ENCODE measurements at places on chromosomes 4 and X. TPM values are rescaled to one million over a fixed set of nuclear protein-coding genes. Genes with fewer than 3 reads are reported as not detected.

Gene KIAA1210
- total RNA-seq, result not detected

GRCh38 chr4:165386328-165386727, 7.5 kb downstream of the CPE start:
- no peaks in the 10 kb centered on the region for H3K4me1 ChIP-seq
- no peaks in the 10 kb centered on the region for H3K27me3 ChIP-seq
- H3K4me3 ChIP-seq, result no peak overlapping the region
- no peak for DNase-seq

DNA sequence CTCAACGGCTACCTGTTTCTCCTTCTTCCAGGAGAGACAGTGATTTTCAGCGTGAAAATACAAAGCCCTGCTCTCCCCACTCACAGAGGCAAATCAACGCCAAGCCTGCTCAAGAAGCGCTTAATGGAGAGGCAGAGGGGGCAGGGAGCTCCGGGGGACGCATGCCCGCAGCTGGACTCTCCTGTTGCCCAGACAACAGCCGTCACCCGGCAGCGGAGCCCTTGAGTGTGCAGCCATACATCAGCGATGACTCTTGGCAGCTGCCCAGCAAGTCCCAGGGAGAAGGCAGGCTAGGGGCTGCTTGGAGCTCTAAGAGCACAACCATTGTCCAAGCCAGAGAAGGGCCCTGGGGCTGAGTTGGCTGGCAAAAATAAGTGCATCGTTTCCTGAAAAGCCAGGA, 71.0 kb upstream of the AFAP1 start:
- H3K27me3 ChIP-seq, result no peaks in the 10 kb centered on the region
- H3K36me3 ChIP-seq, result no peaks in the 10 kb centered on the region
- H3K4me1 ChIP-seq, result no peaks in the 10 kb centered on the region
- DNase-seq, result no peak
- H3K27ac ChIP-seq, result no peak overlapping the region
- H3K4me3 ChIP-seq, result no peak overlapping the region

Gene XK
- not detected for total RNA-seq

Gene GJB1
- not detected for total RNA-seq

DNA sequence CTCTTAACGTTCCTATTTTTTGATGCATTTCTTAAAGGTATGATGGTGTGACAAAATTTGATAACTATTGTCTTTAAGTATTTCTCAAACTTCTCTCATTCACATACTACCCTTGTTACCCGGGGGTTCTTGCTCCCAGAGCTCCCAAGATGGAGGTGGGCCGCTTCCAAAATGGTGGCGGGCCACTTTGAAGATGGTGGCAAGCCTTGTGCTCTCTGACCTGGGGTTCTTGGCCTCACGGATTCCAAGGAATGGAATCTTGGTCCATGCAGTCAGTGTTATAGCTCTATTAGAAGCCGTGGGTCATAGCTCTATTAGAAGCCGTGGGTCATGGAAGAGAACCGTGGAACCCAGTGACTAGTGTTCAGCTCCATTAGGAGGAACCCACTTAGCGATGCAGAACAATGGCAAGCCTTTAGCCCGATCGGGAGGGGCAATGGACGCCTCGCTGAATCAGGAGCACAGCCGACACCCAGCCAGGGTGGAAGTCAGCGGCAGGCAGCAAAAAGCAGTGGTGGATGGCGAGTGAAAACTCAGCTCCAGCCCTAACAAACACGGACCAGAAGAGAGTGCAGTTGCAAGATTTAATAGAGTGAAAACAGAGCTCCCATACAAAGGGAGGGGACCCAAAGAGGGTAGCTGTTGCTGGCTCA, 403.4 kb downstream of the MAPK10 start:
- no peak overlapping the region for H3K4me3 ChIP-seq
- no peak overlapping the region for H3K27ac ChIP-seq
- DNase-seq, result no peak
- peaks cover 2% of the 10 kb centered on the region for H3K36me3 ChIP-seq
- H3K27me3 ChIP-seq, result no peaks in the 10 kb centered on the region

- no peak for DNase-seq
- H3K36me3 ChIP-seq, result no peaks in the 10 kb centered on the region
- no peak overlapping the region for H3K4me3 ChIP-seq
- H3K27me3 ChIP-seq, result no peaks in the 10 kb centered on the region
Observed at GRCh38 chrX:36581030-36581429, 427.1 kb upstream of the FAM47C start.

Gene AKAP14
- not detected for total RNA-seq

GRCh38 chr4:143397887-143398286, 61.2 kb downstream of the GAB1 start:
- no peak overlapping the region for H3K4me3 ChIP-seq
- no peaks in the 10 kb centered on the region for H3K36me3 ChIP-seq
- DNase-seq, result peak; percentile 45
- no peaks in the 10 kb centered on the region for H3K27me3 ChIP-seq
- peak overlapping the region; percentile 17 for H3K27ac ChIP-seq

GRCh38 chr4:151158979-151159378, 59.6 kb downstream of the RPS3A start:
- no peak overlapping the region for H3K27ac ChIP-seq
- peaks cover 9% of the 10 kb centered on the region for H3K36me3 ChIP-seq
- no peaks in the 10 kb centered on the region for H3K27me3 ChIP-seq
- DNase-seq, result no peak

GRCh38 chr4:40845154-40845835, 95.5 kb downstream of the NSUN7 start:
- H3K4me3 ChIP-seq, result no peak overlapping the region
- H3K4me1 ChIP-seq, result peaks cover 12% of the 10 kb centered on the region
- DNase-seq, result peak; percentile 36
- H3K27me3 ChIP-seq, result no peaks in the 10 kb centered on the region
- H3K27ac ChIP-seq, result no peak overlapping the region

Gene ZNF157
- total RNA-seq, result not detected

- no peak overlapping the region for H3K4me3 ChIP-seq
- H3K27me3 ChIP-seq, result peaks cover 83% of the 10 kb centered on the region
- no peak overlapping the region for H3K27ac ChIP-seq
Observed at GRCh38 chr4:185019456-185020292, 1.4 kb downstream of the HELT start.

DNA sequence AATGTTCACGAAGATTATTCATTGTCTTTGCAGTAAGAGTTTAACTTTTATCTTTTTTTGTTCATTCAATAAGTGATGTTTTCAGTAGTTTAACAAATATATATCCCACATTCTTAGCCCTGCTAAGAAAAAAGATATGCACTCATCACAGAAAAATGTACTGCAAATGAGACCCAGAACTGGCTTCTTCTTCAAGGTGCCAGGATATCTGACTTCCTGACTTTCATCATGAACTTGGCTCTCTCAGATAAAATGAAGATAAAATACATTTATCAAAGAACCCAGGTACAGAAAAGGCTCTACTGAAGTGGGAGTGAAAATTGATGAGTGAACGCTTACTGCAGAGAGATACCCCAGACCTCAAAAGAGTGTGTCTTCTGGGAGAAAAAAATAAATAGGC, 177.8 kb upstream of the DKK2 start:
- peaks cover 2% of the 10 kb centered on the region for H3K27me3 ChIP-seq
- no peak for DNase-seq
- no peaks in the 10 kb centered on the region for H3K4me1 ChIP-seq
- H3K36me3 ChIP-seq, result no peaks in the 10 kb centered on the region

DNA sequence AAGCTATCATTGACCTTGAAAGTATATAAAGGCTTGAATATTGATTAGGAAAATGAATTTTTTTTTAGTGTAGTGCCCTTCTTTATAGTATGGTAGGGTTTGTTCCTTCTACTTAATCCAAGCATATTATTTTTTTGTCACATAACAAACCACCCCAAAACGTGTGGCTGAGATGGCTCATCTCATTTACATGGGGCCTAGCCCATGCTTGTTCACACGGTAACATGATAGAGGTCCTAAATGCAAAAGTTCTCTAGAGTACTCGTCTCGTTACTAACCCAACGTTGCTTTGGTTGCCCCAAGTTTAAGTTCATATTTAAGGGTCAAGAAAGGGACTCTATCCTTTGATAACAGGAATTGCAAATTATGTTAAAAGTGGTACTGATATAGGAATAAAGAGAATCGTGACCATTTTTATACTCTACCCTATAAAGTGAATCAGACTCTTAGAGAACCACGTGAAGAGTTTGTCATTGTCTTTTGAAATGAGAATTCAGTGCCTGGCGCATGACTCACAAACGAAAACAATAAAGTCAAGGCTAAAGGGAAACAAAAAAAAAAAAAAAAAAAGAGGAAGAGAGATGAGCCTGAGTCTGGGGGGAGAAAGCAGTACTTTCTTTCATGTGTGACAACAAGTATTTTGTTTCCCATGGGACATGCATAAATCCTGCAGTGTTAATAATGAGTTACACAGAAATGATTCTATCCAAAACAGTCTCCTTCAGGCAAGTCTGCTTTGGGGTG, 402.8 kb upstream of the NWD2 start:
- no peak overlapping the region for H3K27ac ChIP-seq
- DNase-seq, result no peak
- H3K4me3 ChIP-seq, result no peak overlapping the region
- H3K36me3 ChIP-seq, result no peaks in the 10 kb centered on the region
- no peaks in the 10 kb centered on the region for H3K4me1 ChIP-seq
- H3K27me3 ChIP-seq, result no peaks in the 10 kb centered on the region

DNA sequence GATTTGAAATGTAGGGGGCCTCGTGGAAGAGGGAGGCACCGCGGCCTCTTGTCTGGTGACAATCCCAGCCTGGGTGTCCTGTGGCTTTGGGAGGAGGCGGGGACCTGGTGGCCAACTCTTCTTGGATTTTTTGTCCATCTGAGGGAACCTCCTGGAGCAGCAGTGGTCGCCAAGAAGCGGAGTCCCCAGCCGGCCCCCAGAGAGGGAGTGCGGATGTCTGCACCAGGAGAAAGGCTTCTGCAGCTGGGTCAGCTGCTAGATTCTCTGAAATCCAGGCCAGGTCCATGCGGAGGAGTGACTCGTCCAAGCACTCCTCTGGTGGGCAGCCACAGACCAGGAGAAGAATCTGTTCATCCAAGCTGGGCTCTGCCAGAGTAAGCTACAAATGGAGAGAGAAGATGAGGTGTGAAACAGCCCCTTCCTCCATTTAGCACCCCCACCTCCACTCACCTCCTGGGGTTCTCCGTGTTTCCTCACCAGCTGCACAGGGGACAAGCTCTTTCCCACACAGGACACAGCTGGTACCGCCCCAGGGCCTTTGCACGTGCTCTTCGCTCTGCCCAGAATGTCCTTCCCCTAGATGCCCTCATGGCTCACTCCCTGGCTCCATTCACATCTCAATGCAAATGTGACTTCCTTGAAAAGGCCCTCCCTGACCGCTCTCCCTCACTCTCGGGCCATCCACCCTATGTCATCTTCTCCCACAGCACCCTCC, 27.6 kb downstream of the C4orf50 start:
- no peak for DNase-seq
- H3K4me3 ChIP-seq, result no peak overlapping the region
- no peaks in the 10 kb centered on the region for H3K27me3 ChIP-seq
- no peaks in the 10 kb centered on the region for H3K4me1 ChIP-seq
- H3K27ac ChIP-seq, result no peak overlapping the region
- no peaks in the 10 kb centered on the region for H3K36me3 ChIP-seq

GRCh38 chr4:127364397-127364796, 268.4 kb upstream of the INTU start:
- no peaks in the 10 kb centered on the region for H3K4me1 ChIP-seq
- no peaks in the 10 kb centered on the region for H3K27me3 ChIP-seq
- H3K27ac ChIP-seq, result no peak overlapping the region
- no peak for DNase-seq
- no peak overlapping the region for H3K4me3 ChIP-seq

- no peak overlapping the region for H3K4me3 ChIP-seq
- no peaks in the 10 kb centered on the region for H3K36me3 ChIP-seq
- H3K27me3 ChIP-seq, result no peaks in the 10 kb centered on the region
- H3K27ac ChIP-seq, result no peak overlapping the region
- H3K4me1 ChIP-seq, result peaks cover 13% of the 10 kb centered on the region
- peak; percentile 40 for DNase-seq
Observed at GRCh38 chrX:136202889-136203288, 48.3 kb downstream of the MAP7D3 start.

DNA sequence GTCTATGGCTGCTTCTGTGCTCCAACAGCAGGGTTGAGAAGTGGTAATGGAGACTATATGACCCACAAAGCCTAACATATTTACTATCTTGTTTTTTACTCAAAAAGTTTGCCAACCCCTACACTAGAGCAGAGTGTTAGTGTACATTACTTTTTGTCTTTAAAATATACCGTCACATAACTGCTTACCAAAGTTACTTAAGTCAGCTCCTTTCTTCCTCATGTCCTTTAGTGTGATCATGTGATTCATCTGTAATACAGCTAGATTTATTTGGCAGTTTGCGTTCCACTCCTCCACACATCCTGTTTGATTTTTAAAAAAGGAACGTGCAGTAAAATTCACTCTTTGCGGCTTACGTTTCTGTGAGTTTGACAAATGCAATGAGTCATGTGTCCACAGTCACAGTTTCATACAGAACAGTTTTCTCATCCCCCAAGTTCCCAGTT, 162.4 kb upstream of the GPRIN3 start:
- no peak overlapping the region for H3K27ac ChIP-seq
- H3K27me3 ChIP-seq, result no peaks in the 10 kb centered on the region
- no peaks in the 10 kb centered on the region for H3K36me3 ChIP-seq
- peaks cover 4% of the 10 kb centered on the region for H3K4me1 ChIP-seq

Gene HHIP
- total RNA-seq, result 971 TPM

Measured in endothelial cell of umbilical vein (primary cell).